ENCODE measurements at places on chromosomes 6 and 20. TPM values are rescaled to one million over a fixed set of nuclear protein-coding genes. Genes with fewer than 3 reads are reported as not detected.

DNA sequence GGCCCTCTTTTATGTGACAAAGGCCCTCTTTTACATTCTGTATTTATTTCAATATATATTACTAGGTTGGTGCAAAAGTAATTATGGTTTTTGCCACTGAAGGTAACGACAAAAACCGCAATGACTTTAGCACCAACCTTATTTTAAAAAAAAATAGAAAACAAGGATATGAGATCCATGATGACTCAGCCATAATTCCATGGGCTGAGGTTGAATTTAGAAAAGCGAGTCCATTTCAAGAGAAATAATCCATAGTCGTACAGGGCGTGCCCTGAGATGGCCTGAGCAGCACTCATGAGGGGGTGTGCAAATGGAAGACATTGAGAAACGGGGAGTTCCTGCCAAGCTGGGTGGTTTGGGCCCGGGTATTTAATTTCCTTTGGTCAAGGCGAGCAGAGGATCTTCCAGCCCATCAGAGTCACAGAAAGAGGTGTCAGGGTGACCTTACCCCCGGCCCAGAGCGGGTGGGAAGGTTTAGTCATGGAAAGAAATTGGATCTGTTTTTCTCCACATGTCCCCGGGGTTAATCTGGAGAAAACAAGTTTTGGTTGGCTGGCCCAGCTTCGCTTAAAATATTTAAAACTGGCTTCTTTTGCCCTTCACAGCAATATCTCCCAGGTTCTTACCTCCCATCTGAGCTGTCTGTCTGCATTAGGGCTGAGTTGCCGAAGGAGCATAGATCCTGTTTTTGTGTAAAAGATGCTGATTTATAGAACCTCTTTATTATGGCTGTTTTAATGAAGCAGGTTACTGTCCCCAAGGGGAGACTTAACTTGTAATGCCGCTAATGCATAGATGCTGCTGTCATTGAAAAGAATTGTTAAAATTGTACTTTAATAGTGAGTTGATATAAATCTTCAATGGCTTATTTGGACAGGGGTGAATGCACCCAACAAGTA, 255.6 kb downstream of the PREX1 start:
- H3K27ac ChIP-seq = no peak overlapping the region
- DNase-seq = no peak
- H3K4me3 ChIP-seq = no peak overlapping the region
- no peaks in the 10 kb centered on the region for H3K36me3 ChIP-seq

GRCh38 chr6:3389390-3390167, 67.3 kb downstream of the SLC22A23 start:
- no peaks in the 10 kb centered on the region for H3K27me3 ChIP-seq
- H3K4me3 ChIP-seq = no peak overlapping the region
- H3K4me1 ChIP-seq = no peaks in the 10 kb centered on the region
- H3K36me3 ChIP-seq = no peaks in the 10 kb centered on the region
- DNase-seq = no peak

PKHD1 gene
- not detected for total RNA-seq

DSN1 gene
- total RNA-seq = 15.8 TPM

HAO1 gene
- total RNA-seq = not detected

NKX2-4 gene
- total RNA-seq = not detected

CLPSL1 gene
- total RNA-seq = not detected

WFDC12 gene
- total RNA-seq = not detected
